Cerebellum (tissue), 4 donors: ENCODE measurements at places on chromosomes 7 and 10.

- peak; percentile 21 for DNase-seq
These were observed 722 bp downstream of the DENND10 start for GRCh38 chr10:119104654-119105015.

DNA sequence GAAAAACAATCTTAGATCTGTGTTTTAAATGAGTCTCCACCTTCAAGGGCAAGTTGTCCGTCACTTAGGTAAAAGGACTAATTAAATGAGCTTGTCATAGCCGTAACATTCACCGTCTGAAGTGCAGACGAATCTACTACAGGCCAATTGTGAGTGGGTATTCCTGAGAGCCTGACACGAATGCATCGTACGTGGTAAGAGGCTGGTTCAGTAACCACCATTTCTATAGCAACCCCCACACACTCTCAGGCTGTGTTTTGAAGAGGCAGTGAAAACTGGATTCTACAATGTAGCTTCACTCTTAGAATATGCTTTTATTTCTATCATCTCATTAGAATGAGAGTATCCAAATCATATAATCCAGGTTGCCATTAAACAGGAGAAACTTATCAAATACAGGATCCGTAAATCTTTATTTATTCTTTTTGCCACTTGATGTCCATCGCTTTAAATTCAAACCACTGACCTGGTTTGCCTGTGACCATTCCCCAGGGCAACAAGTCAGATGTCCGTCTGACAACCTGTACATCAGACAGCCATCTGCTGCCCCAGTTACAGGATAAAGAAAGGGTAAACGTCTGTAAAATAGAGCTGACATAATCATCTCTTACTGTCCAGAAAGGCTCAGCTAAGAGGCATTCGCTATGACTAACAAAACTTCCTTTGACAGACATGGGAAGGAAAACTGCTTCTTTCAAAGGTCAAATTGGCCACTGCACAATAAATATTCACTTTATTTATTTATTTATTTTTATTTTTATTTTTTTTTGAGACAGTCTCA, 70.3 kb upstream of the NMT2 start:
- peak; percentile 33 for DNase-seq

- no peak for DNase-seq
These were observed 226.9 kb upstream of the CSTF2T start for GRCh38 chr10:51926337-51926736.

GRCh38 chr10:84659497-84660439, 331.4 kb downstream of the CCSER2 start:
- no peak for DNase-seq

GRCh38 chr10:47261121-47261520, 38.9 kb upstream of the GDF10 start:
- peak; percentile 27 for DNase-seq

GRCh38 chr7:99380823-99381663, 6.5 kb downstream of the ARPC1B start:
- no peak for DNase-seq

DNA sequence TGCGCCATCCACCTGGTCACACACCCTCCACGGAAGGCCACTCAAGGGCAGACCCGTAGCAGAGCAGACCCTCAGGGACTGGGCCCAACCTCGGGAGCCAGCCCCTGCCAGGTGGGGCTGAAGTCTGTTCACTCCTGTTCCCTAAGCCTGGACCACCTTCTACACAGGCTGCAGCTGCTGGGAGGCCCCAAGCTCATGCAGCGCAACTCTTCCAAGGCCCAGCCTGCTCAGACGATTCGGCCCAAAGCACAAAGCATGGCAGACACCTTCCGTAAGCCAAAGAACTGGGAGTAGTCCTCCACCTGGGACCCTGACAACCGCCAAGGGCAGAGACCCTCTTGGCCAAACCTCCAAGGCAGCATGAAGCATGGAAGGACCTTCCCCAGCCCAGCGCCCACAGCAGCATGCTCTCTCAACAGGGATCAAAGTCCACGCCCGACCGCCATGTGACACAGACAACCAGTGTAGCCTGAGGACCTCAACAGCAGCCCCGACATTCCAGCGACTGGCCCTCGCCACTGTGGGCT, 11.5 kb downstream of the SHH start:
- no peak for DNase-seq

GRCh38 chr7:133024596-133024995, 57.3 kb downstream of the CHCHD3 start:
- DNase-seq, result no peak

GRCh38 chr7:45601816-45602540, 27.8 kb downstream of the ADCY1 start:
- DNase-seq, result no peak

GRCh38 chr7:137961200-137962177, 40.4 kb downstream of the CREB3L2 start:
- DNase-seq, result no peak

GRCh38 chr10:64502936-64503335, 981.7 kb downstream of the REEP3 start:
- no peak for DNase-seq
